ENCODE measurements at places on chromosomes 3 and 15.

DNA sequence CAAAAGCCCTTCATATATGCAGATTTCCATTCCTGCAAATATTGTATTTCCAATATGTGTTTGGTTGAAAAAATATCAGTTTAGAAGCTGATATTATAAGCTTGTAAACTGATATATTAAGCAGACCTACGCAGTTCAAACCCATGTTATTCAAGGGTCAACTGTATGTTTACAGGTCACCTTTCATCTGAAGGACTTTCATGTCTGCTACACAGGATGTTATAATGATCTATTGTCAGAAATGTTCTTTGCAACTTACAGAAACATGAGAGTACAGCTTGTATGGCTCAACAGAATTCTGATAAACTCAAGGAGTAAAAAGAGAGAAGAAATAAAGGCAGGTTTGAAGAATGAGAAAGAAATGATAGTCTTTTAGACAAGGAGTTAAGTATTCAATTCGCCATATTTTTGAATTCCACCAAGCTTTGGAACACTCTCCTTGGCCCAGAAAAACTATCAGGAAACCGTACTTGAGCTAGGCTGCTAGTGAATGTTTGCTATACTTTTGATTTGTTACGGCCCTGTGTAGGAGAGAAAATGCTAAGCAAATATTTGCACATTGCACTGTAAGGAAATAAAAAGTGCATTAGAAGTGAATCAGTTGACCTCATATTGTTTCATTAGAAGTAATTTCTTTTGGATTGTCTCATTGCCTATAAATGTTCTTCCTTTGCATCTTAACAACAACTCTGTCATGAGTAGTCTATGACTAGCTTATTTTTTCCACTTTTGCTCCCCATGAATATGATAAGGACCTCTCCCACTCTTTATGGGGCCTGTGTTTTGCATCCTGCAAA, 81.2 kb downstream of the NEK11 start:
- DNase-seq, result no peak

DNA sequence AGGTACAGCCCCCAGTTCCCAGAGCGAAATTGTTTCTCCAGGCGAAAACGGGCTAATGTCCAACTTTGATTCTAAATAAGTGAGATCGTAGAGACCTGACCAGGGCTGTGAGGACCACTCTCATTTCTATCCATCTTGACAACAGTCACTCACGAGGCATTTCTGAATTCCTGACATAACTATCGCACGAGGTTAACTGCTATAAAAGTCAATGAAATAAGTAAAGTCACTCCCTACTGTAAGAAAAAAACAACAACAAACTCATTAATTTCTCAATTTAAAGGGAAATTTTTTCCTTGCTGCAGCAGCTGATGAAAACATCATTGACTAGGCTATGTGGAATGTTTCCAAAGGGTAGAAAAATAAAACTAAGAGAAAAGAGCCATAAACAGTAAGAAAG, 69.1 kb downstream of the GREM1 start:
- no peak for DNase-seq

DNA sequence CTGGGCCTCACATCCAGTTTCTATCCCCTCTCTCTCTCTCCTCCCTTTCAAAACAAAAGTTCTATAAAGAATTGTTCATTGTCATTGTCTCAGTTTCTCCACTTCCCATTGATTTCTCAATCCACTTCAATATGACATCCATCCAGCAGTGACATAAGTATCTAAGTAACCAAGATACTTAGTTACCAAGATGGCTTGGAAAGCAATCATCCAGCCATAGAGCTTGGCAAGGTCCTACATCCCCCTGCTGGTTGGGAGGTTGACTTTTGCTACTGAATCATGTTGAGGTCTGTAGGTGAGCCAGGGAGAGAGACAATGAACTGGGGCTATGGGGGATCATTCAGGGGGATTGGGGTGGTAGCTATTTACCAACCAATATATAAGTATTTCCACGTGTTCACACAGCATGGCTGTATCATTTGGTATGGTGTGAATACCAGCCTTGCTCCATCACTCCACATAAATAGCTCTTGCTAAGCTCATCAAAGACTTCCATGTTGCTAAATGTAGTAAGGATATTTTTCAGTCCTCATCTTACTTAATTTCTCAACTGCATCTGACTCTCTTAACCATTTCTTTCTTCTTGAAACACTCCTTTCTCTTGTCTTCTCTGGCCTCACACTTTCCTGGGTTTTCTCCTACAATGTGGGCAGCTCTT, 58.8 kb upstream of the NTRK3 start:
- no peak for DNase-seq

DNA sequence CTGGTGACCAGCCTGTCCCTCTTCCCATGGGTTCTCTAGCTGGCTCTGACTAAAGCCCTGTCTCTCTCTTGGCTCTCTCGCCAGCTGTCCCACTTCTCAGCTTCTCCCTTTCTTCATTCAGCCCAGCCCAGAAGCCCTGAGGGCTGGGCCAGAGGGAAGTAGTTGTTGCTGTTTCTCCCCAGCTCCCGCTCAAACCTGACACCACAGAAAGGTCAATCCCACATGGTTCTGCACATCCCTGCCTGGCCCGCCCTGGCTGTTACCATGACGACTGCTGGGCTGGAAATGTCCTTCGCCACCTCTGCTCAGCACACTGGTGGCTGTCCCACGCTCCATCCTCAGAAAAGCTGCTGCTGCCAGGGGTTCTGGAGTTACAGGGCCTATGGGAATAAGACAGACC, 25.9 kb downstream of the CCDC32 start:
- no peak for DNase-seq

DNA sequence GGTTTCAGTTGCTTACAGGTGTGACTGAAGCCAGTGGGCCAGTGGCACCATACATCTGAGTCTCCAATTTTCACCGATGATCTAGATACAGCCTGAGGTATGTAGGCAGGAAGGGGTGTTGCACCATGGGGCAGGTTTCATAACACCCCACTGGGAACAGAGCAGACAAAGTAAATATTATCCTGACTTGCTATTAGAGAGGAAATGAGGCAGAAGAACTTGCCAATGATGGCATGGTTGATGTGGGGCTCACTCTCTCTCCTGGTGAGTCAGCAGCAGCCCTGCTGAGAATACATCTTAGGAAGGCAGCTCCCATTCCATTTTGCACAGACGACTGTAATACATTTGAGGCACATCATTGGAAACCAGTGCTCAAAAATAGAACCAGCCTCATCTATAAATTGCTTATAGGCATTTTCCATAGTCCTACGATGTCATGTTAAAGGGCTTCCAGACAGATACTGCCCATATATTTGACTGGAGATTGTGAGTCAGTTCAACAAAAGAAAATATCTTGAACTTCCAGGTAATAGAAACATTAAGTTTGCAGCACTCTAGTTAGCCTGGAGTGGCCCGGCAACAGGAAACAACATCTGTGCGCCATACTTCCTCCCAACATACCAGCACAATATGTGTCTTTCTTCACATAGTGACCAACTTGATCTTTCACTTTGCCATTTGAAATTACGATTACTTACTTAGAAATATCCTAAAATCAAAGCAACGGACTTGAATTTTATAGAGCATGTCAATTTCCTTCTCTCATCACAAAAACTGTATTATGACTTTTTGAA, 175.5 kb downstream of the NECTIN3 start:
- no peak for DNase-seq

GRCh38 chr15:79494384-79494909, 62.3 kb downstream of the MINAR1 start:
- no peak for DNase-seq

DNA sequence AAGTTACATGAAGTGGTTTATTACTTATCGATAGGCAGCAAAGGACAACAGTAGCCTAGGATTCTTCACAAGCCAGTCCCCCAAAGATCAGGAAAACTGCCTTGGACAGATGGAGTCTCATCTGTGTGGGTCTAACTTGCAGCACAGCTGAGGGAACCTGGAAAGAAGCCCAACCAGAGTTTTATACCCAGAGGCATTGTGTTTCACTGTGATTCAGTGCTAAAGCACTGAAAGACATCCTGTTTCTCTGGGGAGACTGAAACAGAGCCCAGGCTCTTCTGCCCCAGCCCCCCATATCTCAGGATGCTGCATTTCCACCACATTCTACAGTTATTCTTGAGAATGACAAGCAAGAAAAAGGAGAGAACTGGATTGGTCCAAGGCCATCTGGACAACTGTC, 48.2 kb upstream of the PYDC2 start:
- DNase-seq, result no peak

DNA sequence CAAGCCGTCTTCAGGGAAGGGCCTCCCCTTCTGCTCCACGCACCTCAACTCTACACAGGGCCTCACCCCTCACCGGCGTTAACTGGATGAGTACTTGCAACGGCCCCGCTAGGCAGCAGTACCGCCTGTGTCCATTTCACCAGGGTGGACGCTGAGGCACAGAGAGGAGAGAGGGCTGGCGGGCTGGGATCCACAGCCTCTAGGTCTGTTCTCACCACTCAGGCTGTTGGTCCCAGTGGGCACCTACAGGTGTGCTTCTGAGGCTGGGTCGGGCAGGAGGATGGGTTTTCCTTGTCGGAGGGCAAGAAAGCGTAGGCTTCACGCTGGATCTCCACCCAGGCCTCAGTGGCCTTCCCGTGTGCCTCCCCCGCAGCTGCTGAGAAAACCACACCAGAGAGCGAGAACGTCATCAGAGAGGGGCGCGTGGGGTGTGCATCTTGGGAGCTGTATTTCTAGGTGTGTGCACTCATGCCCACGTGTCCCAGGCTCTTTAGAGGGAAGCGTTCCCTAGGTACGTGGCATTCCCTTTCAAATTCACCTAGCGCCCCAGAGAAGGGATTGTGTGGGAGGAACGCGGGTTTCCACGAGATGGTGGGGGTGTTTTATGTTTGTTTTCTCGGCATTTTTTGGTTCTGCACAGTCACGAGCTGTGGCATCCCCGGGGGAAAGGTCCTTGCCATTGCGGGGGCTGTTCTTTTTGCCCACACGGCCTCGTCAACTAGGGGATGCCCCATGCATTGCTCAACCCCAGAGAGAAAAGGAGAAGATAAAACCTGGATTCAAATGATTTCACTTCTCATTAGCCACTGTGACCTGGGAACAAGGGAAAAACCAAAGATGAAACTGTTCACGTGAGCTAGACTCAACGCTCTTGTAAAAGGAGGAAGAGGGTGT, 67.7 kb downstream of the MGLL start:
- no peak for DNase-seq

GRCh38 chr15:64004587-64004986, 41.7 kb downstream of the DAPK2 start:
- no peak for DNase-seq

DNA sequence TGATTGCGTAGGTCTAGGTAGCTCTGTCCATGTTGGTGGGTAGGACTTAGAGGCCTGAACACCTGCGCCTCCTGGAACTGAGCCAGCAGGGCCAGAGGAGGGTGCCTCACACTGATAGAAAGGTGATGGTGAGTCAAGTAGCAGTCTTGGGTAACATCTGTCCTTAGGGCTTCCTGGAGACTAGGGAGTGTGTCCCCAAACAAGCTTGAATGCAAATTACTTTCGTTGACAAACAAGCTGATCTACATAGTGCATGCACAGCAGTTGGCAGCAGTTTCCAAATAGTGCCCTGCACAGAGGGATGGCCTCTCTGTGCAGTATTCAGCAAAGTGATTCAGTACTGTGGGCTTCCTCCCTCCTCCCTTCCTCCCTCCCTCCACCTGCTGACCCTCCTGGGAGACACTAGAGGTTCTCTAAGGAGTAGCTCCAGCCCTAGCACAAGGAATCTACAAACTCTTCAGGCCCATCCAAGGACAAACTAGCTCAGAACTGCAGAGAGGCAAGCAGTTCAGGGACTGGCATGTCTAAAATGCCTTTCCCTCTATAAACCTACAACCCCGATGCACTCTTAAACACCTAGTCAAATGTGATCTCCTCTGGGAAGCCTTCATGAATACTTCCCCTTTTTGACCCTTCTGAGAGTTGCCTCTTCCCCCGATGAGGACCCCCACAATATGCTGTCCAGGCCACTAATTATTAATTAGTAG, 61.0 kb downstream of the TLE3 start:
- DNase-seq, result no peak

GRCh38 chr15:99343208-99343607, 91.9 kb downstream of the LRRC28 start:
- DNase-seq, result no peak

DNA sequence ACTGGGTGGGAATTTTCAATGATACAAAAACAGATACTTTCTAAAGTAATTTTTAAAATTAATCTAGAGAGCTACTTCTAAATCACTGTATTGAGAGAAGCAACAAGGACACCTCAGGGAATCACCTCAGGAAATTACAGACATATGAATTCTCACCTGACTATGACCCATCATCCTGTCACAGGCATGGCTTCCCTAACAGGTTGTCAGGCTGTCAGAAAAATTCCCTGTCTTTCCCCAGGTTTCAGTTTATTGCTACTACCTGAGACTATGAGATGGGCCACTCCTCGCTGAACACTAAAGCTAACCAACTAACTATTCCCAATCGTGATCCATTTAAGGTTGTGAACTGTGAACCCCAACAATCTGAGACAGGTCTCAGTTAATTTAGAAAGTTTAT, 66.1 kb downstream of the CD200 start:
- no peak for DNase-seq

DNA sequence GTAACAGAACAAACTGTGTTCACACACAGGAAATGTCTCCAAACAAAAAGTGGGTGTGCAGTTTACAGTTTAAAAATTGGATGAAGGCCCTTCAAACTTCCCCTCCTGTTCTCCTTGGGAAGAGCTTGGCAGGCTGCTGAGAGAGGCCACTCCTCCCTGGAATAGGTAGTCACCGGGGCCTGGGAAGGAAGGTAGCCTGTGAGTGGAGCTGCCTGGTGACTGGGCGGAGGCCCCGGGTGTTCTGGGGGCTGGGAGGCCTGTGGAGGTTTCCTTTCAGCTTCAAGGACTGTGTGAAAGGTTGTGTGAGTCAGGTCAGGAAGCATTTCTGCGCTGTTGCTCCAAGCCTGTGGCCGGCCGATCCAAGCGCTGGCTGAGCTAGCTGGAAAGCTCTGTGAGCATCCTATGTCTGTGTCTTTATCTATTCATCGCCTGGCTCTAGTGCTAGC, 14.1 kb downstream of the SLCO3A1 start:
- no peak for DNase-seq

DNA sequence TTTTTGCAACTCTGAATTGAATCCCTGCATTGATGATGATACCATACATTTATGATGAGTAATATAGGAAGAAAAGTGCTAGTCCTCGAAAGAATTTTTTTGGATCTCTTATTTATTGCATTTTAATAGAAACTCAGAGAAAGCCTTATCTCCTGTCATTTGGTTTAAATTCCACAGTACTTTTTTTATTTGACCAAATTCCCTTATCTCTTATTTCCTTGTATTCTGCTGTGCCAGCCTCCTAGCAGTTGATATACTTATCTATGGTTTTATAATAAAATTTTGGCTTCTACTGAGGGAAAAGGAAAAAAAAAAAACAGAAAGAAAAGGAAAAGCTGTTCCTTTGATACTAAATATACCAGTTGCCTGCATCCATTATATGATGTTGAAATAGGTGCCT, 535.1 kb upstream of the NR2F2 start:
- DNase-seq, result no peak

DNA sequence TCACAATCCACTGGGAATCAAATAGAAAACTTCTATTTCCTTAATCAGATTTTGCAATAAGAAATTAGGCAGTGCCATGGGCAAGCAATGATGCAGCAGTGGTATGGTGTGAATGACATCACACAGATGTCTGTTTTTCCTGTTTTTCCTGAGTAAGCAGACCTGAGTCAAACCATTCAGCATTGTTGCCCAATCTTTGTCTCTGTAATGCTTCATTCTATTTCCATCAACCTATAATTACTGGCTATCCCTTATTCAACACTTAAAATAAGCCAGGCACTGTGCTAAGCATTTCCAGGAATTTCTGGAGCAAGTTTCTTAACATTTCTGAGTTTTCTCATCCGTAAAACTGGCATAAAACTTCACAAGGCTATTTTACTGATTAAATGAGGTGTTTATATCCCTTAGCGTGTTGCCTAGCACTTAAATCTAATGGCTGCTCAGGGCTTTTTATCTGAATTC, 11.3 kb upstream of the OXSR1 start:
- DNase-seq, result no peak

GRCh38 chr15:101502572-101503295, 13.2 kb upstream of the PCSK6 start:
- no peak for DNase-seq
